ENCODE measurements at places on chromosomes 16 and 17. TPM values are rescaled to one million over a fixed set of nuclear protein-coding genes. Genes with fewer than 3 reads are reported as not detected.

CD300E gene
- not detected for total RNA-seq

MEOX1 gene
- not detected for total RNA-seq

RHBDL3 gene
- 0.34 TPM for total RNA-seq

FAHD1 gene
- total RNA-seq: 119 TPM

RNF227 gene
- total RNA-seq: 5.1 TPM

CCDC200 gene
- total RNA-seq: not detected

TMEM106A gene
- 6.3 TPM for total RNA-seq

TNRC6A gene
- total RNA-seq: 47.0 TPM

NBR1 gene
- 109 TPM for total RNA-seq

SLC13A2 gene
- not detected for total RNA-seq

CDH16 gene
- total RNA-seq: not detected

CRHR1 gene
- total RNA-seq: not detected

CCL13 gene
- total RNA-seq: not detected

CTRB1 gene
- total RNA-seq: not detected

RAB37 gene
- under 0.01 TPM for total RNA-seq

TBC1D26 gene
- 0.33 TPM for total RNA-seq

MT4 gene
- total RNA-seq: not detected

HOXB9 gene
- total RNA-seq: not detected

TVP23A gene
- not detected for total RNA-seq

KRT33A gene
- not detected for total RNA-seq

TMC8 gene
- 1.3 TPM for total RNA-seq

TLCD1 gene
- total RNA-seq: 5.2 TPM

IRX3 gene
- total RNA-seq: 15.6 TPM

TBC1D3E gene
- total RNA-seq: not detected

DPEP3 gene
- total RNA-seq: not detected

KCNH6 gene
- total RNA-seq: not detected

XYLT1 gene
- 2.2 TPM for total RNA-seq

SMPD3 gene
- 0.34 TPM for total RNA-seq
